ENCODE measurements at places on chromosomes 16 and 17.

DNA sequence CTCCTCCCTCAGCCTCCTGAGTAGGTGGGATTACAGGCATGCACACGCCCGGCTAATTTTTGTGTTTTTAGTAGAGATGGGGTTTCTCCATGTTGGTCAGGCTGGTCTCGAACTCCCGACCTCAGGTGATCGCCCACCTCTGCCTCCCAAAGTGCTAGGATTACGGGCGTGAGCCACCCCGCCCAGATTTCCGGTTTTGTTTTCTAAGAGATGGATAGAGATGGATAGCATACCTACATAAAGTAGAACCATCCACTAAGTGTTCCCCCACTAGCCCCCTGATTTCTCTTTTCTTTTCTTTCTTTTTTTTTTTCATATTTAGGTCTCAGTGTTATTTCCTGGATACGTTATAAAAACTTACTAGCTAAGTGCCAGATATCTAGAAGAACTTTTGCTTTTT lies 2.0 kb downstream of the WSB1 start:
- no peak for DNase-seq

DNA sequence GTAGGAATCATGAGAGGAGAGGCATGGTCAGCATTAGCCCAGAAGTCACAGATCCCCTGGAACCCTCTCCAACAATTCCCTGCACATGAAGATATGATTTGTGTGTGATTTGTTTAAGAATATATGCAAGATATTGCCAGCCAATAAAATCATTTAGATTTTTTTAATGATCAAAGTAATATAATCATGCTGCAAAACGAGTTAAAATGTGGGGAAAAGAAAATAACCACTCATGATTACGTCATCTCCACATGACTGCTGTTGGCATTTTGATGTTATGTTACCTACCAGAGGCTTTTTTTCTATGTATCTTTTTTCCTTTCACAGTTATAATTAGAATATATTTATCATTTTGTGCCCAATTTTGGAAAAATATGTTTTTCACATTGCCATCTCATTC lies 22.4 kb downstream of the SLC35G3 start:
- DNase-seq, result no peak

DNA sequence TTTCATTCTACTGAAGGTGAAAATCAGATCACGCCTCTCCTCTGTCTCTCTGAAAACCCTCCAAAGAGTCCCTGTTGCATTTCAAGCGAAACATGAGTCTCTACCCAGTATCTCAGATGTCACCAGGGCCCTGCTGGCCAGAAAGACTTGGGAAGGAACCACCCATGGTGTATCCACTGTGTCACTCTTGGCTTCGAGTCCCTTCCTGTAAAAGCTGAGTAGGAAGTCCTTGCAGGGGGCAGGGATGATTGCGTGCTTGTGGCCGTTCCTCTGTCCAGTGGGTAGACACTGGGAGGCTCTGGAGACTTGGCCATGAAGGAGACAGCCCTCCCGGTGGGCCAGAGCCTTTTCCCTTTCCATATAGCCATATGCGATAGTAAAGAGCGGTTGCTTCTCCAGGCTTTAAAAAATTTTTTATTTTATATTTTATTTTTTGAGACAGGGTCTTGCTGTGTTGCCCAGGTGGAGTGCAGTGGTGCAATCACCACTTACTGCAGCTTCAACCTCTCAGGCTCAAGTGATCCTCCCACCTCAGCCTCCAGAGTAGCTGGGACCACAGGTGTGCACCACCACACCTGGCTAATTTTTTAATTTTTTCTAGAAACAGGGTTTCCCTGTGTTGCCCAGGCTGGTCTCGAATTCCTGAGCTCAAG lies 19.0 kb upstream of the RMI2 start:
- no peak for DNase-seq

GRCh38 chr17:50268743-50269275 lies 5.5 kb upstream of the TMEM92 start:
- DNase-seq, result no peak

- no peak for DNase-seq
Measured at GRCh38 chr16:86306011-86306644, 204.2 kb upstream of the FOXF1 start.

DNA sequence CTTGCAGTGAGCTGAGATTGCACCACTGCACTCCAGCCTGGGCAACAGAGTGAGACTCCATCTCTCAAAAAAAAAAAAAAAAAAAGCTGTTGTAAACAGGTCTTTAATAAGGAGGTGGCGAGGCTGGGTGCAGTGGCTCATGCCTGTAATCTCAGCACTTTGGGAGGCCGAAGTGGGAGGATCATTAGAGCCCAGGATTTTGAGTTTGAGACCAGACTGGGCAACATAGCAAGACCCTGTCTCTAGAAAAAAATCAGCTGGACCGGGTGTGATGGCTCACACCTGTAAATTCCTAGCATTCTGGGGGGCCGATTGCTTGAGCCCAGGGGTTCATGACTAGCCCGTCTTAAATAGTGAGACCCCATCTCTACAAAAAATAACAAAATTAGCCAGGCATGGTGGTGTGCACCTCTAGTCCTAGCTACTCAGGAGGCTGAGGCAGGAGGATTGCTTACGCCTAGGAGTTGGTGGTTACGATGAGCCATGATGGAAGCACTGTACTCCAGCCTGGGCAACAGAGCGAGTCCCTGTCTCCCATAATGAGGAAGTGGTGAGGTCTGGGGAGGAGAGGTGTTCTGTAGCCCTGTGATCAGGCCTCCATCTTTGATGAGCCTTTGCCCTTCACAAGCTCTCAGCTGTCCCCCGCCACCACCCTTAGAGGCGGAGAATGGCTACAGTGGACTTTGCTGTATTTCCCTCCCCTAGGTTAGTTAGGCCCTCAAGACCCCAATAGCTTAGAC lies 36.2 kb downstream of the ZNF778 start:
- DNase-seq, result no peak

GRCh38 chr17:74466111-74466827 lies at the start of gene CD300A:
Gene CD300A (plus strand): TSS chr17:74466634. CDS start chr17:74466704, 70 bp downstream.
- peak; percentile 72 for DNase-seq

DNA sequence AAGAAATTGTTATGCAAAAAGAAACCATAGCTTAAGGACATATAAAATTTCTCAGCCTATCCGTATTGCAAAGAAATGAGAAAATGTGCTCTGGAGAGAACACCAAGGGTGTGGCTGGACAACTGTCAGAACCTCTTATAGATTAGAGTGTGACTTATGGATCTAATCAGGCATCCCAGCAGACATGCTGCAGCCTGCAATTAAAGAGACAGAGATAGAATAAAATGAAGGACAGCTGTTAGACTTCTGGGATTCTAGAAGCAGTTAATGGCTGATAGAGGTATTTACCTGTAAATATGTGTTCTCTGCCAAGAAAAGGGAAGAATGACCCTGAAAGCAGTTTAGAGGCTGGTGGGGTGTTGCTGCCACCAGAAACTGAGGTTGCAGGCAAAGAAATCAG lies 160.1 kb upstream of the KIF2B start:
- no peak for DNase-seq

GRCh38 chr17:3885271-3885670 lies 7.6 kb downstream of the CAMKK1 start:
- DNase-seq, result no peak

DNA sequence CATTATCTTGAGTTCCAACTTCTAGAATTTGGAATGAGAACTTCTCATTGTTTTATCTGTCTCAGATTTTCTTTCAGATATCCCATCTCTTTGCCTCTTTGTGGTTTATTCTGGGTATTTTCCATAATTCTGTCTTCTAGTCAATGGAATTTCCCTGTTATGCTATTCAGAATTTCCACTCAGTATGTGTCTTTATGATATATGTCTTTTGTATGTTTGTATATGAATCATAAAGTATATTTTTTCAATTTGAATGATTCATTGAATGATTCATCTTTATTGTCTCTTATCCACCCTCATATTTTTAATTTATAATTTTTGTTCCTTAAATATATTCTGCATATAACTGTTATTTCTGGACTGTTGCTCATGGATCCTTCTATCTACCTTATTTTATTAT lies 729.7 kb upstream of the GOT2 start:
- DNase-seq, result no peak

GRCh38 chr17:38338053-38338452 lies 5.7 kb downstream of the GPR179 start:
- no peak for DNase-seq

DNA sequence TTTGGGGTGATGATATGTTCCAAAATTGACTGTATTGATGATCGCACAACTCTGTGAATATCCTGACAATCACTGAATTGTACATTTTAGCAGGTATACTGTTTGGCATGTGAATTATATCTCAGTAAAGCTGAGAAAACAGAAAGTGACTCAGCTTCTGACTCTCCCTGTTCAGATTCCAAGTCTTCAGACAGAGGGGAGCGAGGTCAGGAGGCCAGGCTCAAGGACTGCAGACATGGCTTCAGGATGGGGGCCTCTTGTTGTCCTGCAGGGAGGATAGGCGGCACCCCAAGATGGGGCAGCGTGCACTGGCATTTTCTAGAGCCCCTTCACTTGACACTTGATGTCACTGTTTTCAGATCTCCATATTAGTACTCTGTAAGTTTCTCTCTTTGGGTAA lies 45.6 kb downstream of the KNOP1 start:
- DNase-seq, result no peak

DNA sequence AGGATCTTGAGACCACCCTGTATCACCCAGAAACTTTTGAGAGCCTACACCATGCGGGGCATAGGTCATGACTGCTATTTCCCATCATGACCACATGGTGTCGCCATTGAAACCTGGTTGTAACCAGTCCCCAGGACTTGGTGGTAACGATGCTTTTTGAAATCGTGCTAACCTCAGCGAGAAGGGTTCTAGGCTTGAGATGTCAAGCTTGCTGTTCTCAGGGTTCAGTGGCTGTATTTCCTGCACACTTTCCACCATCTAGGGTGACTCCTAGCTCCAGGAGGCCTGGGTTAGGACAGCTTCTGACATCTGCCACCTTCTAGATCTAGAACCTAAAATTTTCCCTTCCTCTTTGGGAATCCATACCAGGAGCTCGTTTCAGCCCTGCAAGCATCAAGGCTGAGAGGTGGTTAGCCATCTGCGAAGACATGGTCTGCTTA lies 13.0 kb upstream of the SPNS3 start:
- peak; percentile 83 for DNase-seq

DNA sequence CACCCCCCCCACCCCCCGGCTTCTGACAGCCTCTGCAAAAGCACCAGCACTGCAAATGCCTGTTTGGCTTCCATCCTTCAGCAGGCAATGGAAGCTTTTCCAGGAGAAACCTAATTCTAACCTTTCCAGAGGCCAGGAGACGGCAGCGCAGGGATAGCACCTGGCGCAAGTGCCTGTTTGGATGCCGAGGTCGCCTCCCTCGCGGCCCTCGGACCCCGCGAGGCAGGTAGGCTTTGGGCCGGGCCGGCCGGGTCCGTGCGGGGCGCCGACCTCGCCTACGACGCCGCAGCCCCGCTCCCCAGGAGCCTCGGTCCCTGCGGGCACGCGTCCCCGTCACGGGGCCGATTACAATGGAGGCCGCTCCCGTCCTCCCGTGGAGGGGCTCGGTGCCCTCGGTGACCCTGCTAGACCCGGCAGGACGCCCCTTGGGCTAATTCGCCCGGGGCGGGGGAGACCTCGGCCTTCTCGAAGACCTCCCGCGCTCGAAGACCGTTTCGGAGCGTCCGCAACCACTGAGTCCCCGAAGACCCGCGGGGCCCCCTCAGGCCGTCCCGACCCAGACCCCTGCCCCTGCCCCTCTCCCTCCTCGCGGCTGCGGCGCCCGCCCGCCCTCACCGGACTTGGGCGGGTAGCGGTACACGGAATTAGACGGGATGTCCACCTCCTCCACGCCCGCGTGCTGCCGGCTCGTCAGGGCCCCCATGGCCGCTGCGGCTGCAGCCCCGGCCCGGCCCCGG lies 587 bp downstream of the RNF157 start:
- DNase-seq, result peak; percentile 44

GRCh38 chr17:73098919-73099318 lies 6.4 kb upstream of the SLC39A11 start:
- no peak for DNase-seq

- DNase-seq, result no peak
Measured at GRCh38 chr17:59366773-59367656, 35.6 kb downstream of the YPEL2 start.

DNA sequence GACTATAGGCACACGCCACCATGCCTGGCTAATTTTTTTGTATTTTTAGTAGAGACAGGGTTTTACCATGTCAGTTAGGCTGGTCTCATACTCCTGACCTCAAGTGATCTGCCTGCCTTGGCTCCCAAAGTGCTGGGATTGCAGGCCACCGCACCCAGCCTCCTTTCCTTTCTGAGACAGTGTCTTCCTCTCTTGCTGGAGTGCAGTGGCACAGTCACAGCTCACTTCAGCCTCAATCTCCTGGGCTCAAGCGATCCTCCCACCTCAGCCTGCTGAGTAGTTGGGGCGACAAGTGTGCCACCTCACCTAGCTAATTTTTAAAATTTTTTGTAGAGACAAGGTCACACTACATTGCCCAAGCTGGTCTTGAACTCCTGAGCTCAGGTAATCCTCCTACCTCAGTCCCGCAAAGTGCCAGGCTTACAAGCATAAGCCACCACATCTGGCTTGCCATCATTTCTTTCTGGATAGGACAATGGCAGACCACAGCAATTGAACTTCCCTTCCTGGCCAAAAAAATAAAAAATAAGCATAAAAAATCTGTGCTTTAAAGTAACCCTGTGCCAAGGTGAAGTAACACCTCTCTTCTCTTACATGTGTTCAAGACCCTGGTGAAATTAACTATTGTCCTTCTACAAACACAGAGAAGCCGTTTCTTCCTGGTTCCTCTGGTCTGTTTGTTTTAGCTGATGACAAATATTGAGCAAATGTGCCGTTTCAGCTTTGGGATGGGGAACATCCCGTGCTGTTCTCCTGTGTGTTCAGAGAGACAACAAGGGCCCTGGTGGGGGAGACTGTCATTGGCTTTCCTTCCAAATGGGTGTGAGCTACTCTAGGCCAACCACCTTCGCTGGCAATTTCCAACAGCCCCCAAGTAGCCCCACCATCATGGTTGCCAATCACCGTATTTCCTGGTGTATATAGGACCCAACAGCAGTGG lies 60.2 kb downstream of the EMP2 start:
- no peak for DNase-seq

DNA sequence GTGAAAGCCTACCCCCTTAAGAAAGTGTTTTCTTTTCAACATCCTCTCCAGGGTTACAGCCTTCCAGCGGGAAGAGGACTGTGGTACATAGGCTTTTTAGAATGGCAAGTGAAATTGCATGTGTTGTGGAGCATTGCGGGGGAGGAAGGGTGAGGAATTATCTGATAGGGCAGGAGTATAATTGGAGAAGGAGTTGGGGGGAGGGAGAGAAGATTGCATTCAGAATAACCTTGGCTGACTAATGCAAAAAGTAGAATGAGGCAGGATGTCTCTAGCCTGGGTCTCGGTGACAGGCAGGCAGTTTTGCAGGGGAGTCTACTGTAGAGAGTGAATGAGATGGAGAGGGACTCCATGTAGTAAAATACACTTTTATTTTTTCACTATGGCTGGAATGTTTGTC lies 2.4 kb upstream of the CDH8 start:
- DNase-seq, result no peak

DNA sequence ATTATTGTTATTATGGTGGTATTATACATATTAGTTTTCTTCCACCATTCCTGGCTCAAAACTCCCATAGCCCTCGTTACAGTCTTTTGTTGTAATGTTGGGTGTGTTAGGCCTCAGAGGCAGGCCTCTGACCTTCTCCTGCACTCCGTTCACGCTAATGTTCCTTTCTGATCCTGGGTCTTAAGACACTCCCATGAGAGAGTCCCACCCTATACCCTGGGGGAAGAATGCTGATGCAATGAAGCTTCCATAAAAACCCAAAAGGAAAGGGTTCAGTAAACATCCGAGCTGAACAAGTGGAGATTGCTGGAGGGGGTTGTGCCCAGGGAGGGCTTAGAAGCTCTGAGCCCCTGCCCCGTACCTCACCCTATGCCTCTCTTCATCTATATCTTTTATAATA lies 141.3 kb upstream of the NETO2 start:
- no peak for DNase-seq
